Esophagus squamous epithelium (tissue), 5 donors: ENCODE measurements at places on chromosomes 11 and 22.

GRCh38 chr22:17945156-17945887, 79.0 kb downstream of the MICAL3 start:
- DNase-seq = no peak

DNA sequence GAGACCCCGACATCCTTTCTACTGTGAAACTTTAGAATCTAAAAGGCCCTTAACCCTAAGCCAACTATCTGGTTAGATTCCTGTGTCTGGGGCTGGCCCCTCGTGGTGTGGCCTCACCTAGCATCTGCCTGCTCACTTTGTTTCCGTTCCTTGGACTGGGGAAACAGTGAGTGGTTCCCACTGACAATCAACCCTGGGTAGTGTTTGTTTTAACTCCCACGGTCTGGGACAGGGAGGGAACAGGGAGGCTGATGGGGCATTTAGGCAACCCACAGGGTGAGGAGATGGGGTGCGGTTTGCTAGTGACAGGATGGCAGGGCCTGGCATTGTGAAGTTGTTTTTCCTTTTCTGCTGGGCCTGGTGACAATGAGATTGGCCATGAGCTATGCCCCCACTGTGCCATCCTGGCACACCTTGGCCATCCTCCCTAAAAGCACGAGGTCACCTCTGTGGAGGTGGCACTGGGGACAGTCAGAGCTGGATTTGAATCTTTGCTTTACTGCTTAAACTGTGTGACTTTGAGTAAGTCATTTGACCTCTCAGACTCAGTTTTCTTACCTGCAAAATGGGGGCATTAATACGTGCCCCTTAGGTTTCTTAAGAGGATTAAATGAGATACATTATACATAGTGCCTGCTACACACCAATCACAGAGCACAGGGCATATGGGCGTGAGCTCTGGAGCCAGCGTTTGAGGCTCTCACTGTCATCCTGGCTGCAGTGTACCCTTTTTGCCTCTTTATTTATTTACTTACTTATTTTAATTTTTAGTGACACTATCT, 31.4 kb downstream of the CHRDL2 start:
- no peak for DNase-seq

DNA sequence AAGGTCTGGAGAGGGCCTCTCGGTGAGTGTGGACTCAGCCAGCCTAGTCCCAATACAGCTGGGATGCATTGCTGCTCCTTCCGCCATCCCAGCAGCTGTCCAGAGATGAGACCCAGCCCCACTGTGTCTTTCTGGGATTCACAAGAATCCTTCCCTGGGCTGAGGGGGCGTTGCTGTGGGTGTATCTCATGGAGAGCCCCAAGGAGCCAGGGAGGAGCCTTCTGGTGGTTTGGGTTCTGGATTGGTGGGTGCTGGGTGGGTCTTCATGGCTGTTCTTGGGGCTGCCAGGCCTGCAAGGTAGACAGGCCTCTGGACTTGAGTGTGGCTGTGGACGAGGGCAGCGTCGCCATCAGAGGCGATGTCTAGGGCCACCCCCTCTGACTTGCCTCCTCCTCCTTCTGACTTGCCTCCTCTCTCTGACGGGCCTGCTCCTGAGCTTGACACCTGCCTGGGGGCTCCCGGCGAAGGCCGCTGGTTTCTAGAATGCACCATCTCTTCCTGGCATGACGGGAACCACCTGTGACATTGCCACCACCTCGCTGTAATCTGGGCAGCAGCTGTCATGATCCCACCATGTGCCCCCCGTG, 17.2 kb downstream of the KCNQ1 start:
- no peak for DNase-seq

GRCh38 chr11:64118876-64119665, 46.8 kb downstream of the MACROD1 start:
- no peak for DNase-seq

- DNase-seq = no peak
Measured at GRCh38 chr11:84965484-84965883, 661.7 kb downstream of the DLG2 start.

DNA sequence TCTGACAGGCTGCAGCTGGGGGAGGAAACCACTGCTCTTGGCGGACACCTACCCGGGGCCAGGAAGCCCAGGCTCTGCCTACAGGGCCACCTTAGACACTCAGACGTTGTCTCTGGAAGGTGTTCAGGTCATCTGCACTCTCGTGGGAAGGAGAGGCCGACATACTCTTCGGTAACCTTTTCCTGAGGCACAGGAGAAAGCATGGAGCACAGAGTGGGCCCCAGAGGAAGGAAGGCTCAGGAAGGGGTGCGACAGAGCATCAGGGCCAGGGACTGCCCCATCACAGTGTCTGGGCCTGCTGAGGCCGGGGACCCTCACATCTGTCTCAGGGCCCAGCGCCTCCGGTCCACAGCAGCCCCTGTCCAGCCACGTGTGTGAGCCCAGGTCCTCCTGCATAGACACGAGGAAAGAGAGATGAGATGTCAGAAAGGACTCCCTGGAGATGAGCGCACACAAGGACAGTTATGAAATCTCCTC, 18.2 kb upstream of the TUB start:
- DNase-seq = no peak

DNA sequence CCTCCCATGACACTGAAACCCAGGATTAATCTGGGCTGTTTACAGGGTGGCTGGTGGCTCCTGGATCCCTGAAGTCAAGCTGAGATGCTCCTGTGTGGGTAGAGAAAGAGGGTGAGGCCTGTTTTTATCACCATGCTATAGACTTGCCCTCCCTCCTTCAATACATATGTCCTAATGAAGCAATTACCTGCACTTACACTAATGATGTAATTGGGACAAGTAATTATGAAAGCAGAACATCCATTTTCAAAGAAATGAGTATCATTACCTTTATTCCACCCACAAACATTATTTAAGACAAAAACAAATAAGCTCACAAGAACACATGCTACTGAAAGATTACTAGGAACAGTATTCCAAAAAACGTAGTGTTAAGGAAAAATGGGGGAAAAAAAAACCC, 64.3 kb upstream of the CHRM4 start:
- DNase-seq = no peak

DNA sequence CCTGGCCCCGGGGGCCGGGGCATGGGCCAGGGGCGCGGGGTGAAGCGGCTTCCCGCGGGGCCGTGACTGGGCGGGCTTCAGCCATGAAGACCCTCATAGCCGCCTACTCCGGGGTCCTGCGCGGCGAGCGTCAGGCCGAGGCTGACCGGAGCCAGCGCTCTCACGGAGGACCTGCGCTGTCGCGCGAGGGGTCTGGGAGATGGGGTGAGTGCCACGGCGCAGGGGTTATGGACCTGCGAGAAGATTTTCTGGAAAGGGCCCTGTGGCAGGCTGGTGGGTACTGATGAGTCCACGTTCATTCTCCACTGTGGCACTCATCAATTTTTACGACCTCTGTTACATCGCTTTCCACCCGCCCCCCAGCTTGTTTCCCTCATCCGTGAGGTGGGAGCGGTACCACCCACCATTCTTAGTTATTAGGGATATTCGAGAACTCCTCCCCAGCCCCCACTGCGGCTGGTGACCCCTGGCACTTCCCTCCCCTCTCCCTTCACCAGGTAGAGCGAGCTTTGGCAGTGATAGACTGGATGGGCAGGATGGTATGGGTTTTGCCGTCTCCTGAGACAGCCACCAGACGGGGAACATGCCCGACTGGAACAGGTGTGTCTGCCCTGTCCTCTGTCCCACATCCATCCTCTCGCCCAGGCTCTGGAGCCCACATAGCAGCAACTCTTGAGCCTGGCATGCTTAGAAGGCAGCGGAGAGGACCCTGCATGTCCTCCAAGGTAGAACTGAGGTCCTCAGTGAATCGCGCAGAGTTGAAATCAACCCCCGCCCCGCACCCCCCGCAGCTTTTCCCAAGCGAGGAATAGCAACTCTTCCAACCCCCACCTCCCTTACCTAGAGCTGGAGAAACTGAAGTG, 562 bp downstream of the DGAT2 start:
- no peak for DNase-seq

- no peak for DNase-seq
Measured at GRCh38 chr11:107702109-107702660, 9.7 kb downstream of the SLN start.

- no peak for DNase-seq
Measured at GRCh38 chr22:19867617-19868016, 12.9 kb upstream of the GNB1L start.

DNA sequence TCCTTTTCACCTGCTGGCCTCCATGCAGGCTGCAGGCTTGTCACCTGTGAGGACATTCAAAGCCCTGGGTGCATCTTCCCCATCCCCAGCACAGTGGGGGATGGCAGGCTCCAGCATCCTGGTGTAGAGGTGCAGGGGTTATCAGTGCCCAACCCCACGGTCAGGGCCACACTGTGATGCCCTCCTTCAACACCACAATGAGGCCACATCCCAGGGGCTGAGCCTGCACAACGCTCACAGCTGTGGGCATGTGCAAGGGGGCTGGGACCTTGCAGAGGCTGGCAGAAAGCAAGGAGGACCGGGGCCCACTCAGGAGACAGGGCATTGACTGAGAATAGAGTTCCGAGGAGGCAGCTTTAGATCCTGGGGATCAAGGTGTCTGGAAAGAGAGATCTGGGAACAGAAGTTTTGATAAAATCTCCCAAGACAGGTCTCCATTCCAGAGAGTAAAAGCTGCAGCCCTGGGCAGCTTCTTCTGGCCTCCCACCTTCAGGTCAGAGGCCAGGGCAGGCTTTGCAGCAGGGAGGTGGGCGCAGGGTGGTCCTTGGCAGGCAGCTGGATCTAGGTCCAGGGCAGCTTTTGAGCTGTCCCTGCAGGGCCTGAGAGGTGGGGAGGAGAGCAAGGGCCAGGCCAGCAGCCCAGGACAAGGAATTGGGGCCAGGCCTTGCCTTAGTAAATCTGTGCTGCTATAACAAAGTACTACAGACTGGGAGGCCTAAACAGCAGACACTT, 250.8 kb upstream of the B3GAT1 start:
- DNase-seq = no peak

GRCh38 chr11:95456714-95457491, 225.9 kb upstream of the SESN3 start:
- DNase-seq = no peak

- DNase-seq = no peak
Measured at GRCh38 chr22:19434401-19434800, 2.1 kb downstream of the MRPL40 start.

GRCh38 chr11:13065200-13065787, 56.2 kb downstream of the RASSF10 start:
- DNase-seq = no peak

DNA sequence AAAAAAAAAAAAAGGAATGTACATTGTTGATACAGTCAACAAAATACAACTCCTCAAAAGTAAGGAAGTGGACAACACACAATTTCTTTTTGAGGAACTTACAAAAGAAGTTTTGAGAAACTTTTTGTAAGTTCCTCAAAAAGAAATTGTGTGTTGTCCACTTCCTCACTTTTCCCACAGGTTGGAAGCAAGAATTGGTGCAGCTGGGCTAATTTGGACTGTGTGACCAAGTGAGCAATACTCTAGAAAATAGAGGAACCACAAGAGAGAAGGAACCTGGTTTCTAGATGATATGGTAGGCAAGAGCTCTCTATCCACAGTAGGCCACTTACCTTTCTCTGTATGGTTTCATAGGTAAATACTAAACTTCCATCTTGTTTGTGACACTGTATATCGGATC, 1053.8 kb downstream of the LRRC4C start:
- DNase-seq = no peak
